Omental fat pad (tissue), 4 donors: ENCODE measurements at places on chromosomes 5 and 9.

DNA sequence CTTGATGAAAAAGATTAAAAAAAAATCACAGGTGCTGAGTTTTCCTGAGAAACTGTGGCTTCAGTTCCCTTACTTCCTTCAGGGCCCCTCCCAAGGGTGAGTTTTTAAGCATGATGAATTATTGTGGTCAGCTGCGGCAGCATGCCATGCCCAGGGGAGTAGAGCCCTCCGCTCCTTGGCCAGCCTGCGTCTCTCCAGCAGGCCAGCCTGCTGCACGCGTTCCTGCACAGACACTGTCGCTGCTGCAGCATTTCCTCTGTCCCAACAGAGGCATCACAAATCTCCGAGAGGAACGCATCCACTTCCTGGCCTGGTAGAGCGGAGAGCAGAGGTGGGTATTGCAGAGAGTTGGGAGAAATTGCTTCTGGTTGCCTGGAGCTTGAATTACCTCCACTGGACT, 26.1 kb upstream of the GLRA1 start:
- DNase-seq, result no peak

- DNase-seq, result no peak
Observed at GRCh38 chr9:101427957-101428655, 7.5 kb downstream of the ALDOB start.

DNA sequence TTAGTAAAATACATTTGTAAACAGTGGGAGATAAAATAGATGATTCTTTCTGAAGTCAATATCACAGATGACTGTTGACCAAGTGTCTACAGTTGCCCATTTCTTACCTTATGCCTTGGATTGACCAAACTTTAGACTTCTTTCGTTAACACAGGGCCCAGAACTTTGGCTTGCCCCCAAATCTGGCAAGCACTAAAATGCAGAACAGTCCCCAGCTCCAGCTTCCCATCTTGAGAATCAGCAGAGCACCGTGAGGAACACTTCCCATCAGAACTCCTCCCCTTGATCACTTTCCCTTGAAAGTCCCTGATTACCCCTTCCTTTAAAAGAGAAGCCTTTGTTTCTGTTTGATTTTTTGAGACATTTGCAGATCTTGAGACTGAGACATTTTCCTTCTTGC, 1039.9 kb downstream of the TLE1 start:
- DNase-seq, result no peak

DNA sequence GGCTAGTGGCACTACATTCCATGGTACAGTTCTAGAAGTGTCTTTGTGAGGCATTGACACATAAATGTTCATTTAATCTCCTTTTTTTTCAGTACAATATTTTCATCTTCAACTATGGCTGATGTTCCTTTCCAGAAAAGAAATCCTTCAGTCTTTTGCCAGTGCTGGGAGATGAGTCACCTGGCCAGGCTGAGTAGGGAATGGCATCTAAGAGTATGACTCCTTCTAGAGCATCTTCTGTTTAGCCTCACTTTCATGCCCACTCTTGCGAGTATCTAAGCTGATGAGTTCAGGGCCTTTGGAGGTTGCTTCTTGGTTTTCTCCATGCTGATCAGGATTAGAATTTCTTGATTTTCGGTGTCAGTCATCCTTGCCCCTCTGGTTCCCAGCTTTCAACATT, 124.4 kb downstream of the SLC28A3 start:
- DNase-seq, result no peak

- no peak for DNase-seq
Observed at GRCh38 chr5:176438959-176439757, 9.0 kb upstream of the FAF2 start.

GRCh38 chr5:72606525-72606924, 99.3 kb upstream of the ZNF366 start:
- DNase-seq, result no peak

DNA sequence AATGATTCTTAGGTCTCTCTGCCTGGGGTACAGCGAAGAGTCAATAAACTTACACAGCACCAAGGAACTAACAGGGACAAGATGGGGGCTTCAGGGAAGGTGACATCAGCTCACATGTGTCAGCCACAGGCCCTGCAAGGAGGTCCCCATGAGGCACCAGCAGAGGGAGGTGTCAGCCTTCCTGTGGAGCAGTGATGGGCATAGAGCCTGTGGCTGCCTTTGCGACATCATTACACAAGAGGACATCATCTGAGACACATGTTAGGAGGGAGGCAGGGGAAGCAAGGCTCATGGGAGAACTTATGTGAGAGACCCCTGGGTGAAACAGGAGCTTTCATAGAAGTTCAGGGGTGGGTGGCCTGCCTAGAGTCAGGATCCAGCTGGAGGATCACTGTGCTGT, 389.6 kb downstream of the SEMA5A start:
- DNase-seq, result no peak
